ENCODE measurements at places on chromosomes 2 and 18.

GRCh38 chr2:8438996-8439395, 242.9 kb upstream of the ID2 start:
- no peak for DNase-seq

DNA sequence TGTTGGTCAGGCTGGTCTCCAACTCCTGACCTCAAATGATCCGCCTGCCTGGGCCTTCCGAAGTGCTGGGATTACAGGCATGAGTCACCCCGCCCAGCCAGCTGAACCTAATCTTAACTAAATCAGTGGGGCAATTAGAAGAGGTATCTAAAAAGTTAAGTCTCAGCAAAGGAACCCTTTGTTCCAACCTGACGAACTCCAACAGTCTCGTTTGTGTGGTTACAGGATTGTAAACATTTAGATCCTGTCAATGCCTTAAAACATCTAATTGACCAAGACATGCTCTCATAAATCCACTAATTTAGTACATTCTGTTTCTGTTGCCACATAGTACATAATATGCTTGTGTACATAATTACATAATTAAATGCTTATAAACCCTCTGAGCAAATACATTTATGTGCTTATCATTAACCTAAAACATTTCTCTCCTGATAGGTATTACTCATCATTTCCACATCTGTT, 31.1 kb upstream of the STK39 start:
- DNase-seq = no peak

GRCh38 chr2:159232456-159233170, 53.9 kb downstream of the WDSUB1 start:
- no peak for DNase-seq

DNA sequence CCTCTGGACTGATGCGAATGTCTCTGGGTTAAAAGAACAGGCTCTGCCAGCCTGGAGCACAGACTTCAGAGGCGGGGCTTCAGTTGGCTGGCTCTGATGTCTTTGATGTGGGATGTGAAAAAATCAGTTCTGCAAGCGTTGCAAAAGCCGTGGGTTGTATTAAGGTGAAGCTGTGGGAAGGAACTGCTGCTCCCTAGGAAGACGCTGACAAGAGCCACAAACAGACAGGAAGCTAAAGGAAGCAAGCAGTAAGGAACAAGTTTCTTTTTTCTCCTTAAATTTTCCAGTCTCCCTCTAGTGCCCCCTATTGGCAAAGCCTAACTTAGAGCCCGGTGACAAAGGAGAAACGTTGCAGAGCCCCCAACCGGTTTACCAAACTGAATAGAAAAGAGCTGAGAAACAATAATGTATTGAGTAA, 239.0 kb downstream of the CCDC178 start:
- no peak for DNase-seq

GRCh38 chr18:12741351-12741750, 38.5 kb downstream of the PSMG2 start:
- no peak for DNase-seq

GRCh38 chr2:9980520-9980919, 29.0 kb downstream of the GRHL1 start:
- DNase-seq = no peak

GRCh38 chr2:196900843-196901242, 25.7 kb downstream of the PGAP1 start:
- no peak for DNase-seq

- no peak for DNase-seq
Observed at GRCh38 chr2:3625186-3625585, 30.3 kb downstream of the COLEC11 start.

GRCh38 chr2:30475542-30475941, 28.5 kb downstream of the LCLAT1 start:
- DNase-seq = no peak

DNA sequence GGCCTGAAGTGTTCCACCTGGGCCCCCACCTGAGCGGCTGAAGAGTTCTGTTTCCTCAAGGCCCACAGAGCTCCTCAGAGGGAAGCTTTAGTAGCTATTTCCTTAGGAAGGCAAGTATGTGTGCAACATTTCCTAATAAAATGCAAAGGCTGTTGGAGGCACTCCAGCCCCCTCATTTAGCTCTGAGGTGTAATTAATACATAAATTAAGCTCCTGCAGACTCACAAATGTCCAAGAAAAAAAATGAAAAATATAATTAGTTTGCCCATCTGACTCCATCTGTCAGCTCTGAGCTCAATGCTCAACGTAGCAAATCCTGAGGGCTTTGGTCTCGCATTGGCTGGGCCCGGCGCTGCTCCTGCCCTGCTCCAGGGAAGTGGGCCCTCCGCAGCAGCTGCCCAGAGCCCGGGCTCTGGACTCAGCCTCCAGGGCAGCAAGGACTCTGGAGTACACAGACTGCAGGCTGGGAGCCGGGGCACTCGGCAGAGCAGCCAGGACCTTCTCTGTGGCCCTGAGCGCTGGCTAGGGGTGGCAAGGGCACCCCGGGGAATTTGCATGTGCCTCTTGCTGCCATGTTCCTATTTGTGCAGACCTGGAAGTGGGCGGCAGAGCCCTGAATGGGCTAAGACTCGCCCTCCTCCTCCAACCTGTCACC, 23.4 kb upstream of the C1QL2 start:
- DNase-seq = no peak

GRCh38 chr2:136327162-136327852, 209.4 kb upstream of the CXCR4 start:
- DNase-seq = no peak

DNA sequence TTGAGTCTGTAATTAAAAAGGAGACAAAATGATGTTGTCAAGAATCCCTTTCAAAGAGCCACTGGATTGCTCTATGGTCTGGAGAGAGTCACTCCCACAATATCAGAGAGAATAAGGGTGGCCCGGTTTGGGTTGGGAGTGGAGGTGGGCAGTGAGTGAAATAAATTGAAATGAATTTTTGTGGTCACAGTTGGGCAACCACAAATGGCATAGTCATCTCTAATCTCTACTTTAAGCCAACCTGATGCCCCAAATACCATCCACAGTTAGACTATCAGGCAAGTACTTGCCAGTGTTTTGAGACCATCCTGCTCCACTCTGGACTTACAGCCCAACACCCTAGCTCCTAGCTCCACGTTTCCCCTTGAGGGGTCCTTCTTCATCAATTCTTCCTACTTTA, 559.7 kb downstream of the BCL11A start:
- DNase-seq = no peak

DNA sequence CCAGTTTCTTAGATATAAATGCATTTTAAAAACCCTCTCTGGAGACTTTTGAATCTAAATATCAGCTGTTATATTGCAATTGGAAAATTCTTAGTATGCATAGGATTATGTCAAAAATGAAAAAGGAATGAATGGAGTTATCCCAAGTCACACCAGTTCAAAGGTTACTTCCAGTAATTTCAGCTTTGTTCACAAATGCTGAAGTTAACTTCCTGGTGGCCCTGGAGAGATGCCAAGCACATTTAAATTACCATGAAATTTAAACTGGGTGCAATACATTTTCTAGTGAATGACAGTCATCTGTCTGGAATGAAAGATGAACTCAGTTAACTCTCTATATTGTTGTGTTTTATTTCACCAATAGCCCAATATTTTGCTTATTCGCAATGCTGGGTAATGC, 753.9 kb downstream of the SUCLG1 start:
- no peak for DNase-seq

- DNase-seq = no peak
Observed at GRCh38 chr18:55821219-55821618, 233.2 kb upstream of the TCF4 start.

- DNase-seq = no peak
Observed at GRCh38 chr2:43391878-43392215, 165.4 kb upstream of the ZFP36L2 start.

DNA sequence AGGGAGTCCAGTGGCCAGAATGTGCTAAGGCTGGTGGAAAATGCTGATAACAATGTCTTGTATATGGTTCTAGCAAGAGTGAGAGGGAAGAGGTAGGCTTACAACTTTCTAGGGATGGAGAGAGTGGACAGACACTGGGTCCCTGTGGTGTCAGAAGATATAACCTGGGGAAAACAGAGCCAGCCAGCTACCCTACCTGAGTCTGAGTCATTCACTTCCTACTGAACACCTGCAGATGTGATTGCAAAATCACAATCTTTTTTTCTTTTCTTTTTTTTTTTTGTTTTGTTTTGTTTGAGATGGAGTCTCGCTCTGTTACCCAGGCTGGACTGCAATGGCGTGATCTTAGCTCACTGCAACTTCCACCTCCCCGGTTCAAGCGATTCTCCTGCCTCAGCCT, 7.3 kb downstream of the TET3 start:
- DNase-seq = no peak

GRCh38 chr2:200736646-200737274, 75.0 kb upstream of the BZW1 start:
- no peak for DNase-seq

GRCh38 chr2:135151615-135152014, 99.5 kb downstream of the RAB3GAP1 start:
- no peak for DNase-seq

GRCh38 chr2:241909769-241910168, 40.2 kb downstream of the RTP5 start:
- DNase-seq = no peak

GRCh38 chr2:187549193-187549592, 5.0 kb downstream of the TFPI start:
- no peak for DNase-seq

DNA sequence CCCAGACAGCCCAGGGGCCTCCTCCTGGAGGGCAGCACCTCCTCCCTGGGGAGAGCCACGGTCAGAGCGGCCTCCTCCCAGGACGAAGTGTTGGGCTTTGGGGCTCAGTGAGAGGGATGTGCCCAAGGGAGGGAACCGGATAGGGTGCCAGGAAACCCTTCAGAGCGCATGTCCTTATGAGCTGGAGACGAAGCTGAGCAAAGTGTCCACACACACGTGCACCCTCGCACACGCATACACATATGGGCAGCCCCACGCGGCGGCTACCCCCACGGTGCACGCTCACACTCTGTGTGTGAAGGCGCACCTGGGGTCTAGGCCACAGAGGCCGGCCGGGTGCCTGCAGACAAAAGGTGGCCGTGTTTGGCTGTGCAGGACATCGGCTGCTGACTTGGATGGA, 106.1 kb upstream of the HDAC4 start:
- DNase-seq = no peak

DNA sequence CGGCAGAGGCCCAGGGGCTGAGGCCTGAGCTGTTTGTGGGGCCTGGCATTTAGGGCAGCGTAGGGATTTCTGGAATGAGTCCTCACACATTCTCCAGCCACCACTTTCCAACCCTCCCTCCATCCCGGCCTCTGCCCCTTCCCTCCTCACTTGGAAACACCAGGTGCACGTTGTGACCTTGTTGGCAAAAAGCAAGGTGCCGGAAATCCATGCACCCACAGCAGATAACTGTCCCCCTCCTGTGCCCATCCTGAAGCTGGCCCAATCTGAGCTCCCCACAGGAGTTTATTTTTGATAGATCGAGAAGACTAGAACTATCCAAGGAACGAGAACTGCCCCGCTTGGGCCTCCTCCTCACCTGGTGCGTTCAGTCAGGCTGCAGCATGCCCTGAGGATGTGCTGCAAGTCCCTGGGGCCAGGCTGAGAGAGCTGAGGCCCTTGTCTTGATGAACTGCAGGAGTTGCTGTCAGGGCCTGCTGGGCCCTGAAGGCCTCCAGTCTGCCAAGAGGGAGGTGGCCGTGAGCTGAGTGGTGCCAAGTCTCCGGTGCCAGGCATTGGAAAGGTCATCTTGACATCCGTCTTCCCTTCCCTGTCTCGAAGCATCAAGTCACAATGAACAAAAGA, 55.8 kb downstream of the CTIF start:
- no peak for DNase-seq

GRCh38 chr2:69304656-69305055, 82.4 kb downstream of the GFPT1 start:
- no peak for DNase-seq

- DNase-seq = no peak
Observed at GRCh38 chr2:222292149-222293134, 6.4 kb downstream of the PAX3 start.

DNA sequence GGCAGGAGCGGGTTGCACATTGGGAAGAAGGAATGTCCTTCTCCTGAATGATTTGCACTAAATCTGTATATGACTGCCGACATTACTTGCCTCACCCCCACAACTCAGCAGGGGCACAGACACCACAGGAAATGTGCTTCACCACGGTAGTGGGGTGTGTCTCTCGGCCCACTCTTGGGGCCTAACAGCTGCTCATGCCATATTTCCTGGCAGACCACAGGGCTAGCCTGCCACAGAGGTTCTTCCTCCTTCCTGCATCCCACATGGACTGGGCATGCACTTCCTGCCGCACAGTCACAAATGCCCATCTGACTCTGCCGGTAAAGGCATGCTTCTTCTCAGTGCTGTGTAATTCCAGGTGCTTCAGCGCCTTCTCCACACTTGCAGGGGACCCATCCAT, 10.3 kb upstream of the PAPOLG start:
- DNase-seq = no peak

- no peak for DNase-seq
Observed at GRCh38 chr2:141498561-141498960, 632.3 kb downstream of the LRP1B start.

GRCh38 chr18:32200766-32201165, 10.9 kb downstream of the MEP1B start:
- no peak for DNase-seq

DNA sequence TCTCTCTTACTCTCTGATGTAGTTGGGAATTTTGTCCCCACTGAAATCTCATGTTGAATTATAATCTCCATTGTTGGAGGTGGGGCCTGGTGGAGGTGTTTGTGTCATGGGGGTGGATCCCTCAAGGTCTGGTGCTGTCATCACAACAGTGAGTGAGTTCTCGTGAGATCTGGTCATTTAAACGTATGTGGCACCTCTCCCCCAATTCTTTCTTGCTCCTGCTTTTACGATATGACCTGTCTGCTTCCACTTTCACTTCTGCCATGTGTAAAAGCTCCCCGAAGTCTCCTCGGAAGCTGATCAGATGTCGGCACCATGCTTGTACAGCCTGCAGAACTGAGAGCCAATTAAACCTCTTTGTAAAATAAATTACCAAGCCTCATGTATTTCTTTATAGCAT, 337.8 kb upstream of the CDH2 start:
- no peak for DNase-seq

DNA sequence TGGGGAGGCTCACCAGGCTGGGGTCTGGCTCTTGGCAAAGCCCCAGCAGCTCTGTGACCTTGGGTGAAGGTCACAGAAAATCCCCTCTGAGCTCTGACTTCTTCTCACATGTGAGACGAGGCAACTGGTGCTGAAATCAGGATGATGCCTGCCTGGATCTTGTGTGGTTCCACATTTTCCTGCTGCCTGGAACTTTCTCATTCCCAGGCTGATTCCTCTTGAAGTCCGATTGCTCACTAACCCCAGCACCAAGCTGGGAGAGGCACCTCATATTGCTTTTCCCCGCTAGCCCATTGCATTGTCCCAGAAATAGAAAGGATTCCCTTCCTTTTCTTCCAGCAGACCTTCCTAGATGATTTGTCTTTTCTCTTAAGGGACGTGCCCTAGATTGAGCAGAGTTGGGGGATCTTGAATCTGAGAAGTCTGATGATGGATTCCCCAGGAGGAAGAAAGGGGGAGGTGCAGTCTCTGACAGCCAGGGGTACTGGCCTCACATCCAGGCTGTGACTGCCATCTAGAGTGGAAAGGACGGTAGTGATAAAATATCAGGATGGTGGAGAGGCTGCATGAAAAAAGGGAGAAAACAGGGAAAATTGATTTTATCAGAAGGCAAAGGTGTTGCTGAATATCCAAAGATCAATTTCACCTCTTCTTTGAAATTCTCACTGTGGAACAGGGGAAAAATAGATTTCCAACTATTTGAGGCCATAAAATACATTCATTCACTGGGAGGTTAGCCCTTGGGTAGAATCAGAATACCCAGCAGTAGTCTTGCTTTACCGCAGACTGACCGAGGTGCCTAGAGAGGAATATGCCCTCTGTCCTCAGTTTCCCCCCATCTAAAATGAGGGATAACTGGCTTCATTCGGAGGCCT, 96.3 kb downstream of the FAM210A start:
- no peak for DNase-seq

- no peak for DNase-seq
Observed at GRCh38 chr2:6362671-6363450, 502.8 kb downstream of the CMPK2 start.
